GOT3 (cell line): ENCODE measurements at places on chromosomes 4 and X.

DNA sequence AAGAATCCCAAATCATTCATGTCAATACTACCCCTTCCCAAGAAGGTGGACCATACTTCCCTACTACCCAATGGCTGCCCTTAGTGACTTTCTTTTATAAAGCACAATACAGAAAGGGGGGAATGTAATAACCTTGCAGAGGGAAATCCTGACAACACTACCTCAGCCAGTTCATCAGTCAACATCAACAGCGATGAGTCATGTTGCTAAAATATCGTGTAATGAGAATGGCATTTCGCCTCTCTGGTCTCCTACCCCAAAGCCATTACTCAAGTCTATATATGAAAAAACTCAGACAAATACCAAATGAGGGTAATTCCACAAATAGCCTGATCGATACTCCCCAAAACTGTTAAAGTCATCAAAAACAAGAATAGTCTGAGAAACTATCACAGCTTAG lies 3.3 kb upstream of the MAGEA8 start:
- no peak for DNase-seq

DNA sequence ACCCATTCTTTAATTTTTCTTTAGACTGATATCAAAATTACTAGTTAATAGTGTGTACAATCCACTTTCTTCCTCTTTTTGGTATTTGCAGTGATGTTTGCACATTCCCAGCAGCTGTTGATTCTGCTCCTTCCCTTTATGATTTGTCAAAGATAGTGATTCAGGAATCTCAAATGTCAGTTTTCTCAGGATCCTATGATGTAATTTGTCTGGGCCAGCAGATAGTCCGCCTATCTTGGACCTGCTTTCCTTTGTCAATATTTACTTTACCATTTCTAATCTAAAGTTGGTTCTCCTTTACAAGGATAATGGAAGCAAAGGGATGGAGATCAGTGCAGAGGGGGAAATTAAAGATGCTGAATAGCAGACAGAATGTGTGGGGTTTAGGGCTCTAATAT lies 122.1 kb downstream of the REELD1 start:
- DNase-seq: no peak

DNA sequence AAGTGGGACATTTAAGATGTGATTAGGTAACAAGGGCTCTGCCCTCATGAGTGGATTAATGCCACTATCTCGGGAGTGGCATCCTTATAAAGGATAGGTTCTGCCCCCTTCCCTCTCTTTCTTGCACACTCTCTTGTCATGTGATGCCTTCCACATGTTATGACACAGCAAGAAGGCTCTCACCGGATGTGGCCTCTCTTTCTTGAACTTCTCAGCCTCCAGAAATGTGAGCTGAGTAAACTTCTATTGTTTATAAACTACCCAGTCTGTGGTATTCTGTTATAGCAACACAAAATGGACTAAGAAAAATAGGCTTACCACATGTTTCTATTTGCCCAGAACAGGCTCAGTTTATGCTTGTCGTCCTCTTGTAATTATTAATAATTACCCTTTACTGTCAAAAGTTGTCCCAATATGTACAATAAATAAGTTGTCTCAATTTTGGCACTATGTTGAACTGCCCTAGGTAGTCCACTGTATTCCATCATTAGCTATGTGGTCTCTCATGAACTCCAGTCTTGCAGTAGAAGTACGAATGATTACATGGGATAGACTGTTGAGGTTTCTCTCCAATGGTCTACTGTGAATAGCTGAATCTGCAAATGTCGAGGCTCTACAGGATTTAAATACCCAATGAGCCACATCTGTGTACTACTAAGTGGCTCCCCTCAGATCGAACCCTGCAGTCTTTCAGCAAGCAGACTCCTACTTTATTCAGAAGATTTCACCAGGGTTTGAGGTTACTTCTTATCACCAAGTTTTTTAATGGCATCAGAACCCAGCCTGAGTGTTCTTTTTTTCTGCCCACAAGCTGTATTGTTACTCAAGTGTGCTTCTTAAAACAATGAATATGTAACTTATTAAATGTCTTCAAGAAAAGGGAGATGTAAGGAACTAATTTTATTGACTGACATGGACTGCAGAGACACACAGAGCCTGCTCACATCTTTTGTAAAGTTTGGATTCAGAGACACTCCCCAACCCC lies 102.0 kb upstream of the LEF1 start:
- DNase-seq: no peak

DNA sequence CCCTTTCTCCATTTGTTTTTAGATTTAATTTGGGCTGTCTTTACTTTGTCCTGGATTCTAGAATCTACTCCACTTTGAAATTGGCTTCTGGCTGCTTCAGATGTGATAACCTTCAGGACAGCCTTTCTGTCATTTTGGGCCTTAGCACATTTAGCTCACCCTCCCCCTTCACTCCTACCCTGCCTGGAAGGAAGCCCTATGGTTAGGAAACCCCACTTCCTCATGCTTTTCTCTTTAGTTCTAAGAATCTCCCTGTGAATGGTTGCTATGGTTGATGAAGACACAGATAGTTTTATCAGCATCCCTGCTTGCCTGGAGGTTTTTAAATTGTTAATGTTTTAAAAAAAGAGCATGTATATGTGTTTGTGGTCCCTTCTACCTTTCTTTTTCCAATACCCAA lies 100.7 kb upstream of the PTPN13 start:
- no peak for DNase-seq

GRCh38 chr4:88078579-88078978 lies 71.1 kb downstream of the PKD2 start:
- no peak for DNase-seq

DNA sequence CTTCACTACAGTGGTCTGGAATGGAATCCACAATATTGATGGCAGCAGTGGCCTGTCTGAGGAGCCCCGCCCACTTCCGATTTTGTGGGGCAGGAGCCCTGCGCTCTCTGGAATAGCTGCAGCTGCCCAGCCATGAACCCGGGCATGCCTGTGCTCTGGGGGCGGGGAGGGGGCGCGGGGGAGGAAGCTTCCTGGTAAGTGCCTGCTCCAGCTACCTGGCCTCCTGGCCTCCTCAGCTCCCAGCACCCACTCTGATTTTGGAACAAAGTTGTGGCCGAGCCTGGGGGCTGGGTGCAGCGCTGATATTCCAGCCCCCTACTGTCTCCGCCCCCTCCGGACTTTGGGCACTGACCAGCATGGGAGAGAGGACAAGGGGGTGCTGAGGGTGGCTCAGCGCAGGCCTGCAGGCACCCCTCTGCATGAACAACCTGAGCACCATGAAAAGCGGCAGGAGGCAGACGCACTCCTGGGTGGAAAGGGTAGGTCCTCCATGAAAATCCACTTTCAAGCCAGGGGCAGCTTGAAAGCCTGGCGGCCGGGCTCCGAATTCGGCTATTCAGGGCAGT lies 972.7 kb upstream of the AGA start:
- no peak for DNase-seq

- no peak for DNase-seq
These were observed 13.5 kb downstream of the AMER1 start for GRCh38 chrX:64192040-64192439.

DNA sequence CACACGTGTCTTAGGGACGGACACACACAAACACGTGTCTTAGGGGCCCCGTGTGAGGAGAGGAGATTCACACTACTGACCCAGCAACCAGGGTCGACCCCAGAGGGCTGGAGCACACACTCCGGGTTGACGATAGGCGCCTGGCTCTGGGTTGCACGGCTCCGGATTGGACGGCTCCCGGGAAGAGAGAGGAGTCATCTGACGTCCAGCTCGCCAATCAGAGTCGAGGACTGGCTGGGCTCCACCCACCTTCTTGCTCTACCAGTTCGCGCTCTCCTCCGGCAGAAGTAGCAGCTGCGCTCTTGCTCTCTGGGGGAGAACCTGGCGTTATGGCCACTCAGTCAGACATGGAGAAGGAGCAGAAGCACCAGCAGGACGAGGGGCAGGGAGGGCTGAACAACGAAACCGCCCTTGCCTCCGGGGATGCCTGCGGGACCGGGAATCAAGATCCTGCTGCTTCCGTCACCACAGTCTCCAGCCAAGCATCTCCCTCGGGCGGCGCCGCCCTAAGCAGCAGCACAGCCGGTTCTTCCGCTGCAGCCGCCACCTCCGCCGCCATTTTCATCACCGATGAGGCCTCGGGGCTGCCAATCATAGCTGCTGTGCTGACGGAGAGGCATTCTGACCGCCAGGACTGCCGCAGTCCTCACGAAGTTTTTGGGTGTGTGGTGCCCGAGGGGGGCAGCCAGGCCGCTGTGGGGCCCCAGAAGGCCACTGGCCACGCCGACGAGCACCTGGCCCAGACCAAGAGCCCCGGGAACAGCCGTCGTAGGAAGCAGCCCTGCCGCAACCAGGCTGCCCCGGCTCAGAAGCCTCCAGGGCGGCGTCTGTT lies 74.3 kb downstream of the NUDT10 start:
- no peak for DNase-seq

- no peak for DNase-seq
These were observed 751 bp upstream of the RGS12 start for GRCh38 chr4:3291969-3292570.

DNA sequence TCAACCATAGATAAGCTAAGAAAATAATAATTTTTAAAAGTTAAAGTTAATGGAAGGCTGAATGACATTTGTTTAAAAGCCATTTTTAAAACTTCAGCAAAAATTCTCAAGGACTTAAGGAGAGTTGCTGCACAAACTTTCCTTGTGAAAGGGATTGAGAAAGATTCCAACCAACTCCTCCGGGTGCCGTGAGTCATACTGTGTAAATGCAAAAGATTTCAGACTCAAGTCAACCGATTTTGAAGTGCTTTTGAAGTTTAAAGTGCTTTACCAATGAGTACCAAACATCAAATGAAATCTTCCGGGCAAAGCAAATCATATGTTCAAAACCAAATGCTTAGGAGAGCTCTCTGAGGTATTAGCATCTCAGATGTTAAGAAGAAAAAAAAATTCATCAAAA lies 31.4 kb downstream of the VCX2 start:
- peak; percentile 34 for DNase-seq

- no peak for DNase-seq
These were observed 31.5 kb downstream of the KLHL8 start for GRCh38 chr4:87188932-87189331.

DNA sequence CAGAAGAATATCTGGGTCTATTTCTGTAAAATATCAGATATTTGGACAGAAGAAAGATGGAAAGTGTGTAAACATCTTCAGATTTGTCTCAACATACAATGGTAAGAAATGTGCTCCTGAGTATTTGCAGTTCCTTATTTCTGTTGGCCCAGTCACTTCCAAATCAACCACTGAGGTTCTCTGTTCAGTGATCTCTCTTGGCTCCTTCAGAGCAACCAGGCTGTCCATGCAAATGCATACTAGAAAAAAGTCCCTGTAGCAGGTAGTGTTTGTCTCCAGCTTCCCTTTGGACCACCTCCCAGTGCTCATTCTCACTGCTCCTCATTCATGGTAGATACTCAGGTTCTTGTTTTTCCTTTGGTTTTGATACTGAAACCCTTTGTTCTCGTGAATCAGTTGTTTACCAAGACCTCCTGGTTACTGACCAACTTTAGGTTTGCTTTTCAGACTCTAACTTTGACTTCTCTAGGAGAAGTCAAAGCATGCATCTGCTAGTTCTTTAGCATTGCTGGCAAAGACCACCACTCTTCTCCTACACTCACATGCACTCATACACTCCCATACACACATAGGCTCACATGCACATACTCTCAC lies 28.8 kb downstream of the ASIC5 start:
- DNase-seq: no peak

GRCh38 chr4:8305851-8306471 lies 36.4 kb downstream of the HTRA3 start:
- no peak for DNase-seq

DNA sequence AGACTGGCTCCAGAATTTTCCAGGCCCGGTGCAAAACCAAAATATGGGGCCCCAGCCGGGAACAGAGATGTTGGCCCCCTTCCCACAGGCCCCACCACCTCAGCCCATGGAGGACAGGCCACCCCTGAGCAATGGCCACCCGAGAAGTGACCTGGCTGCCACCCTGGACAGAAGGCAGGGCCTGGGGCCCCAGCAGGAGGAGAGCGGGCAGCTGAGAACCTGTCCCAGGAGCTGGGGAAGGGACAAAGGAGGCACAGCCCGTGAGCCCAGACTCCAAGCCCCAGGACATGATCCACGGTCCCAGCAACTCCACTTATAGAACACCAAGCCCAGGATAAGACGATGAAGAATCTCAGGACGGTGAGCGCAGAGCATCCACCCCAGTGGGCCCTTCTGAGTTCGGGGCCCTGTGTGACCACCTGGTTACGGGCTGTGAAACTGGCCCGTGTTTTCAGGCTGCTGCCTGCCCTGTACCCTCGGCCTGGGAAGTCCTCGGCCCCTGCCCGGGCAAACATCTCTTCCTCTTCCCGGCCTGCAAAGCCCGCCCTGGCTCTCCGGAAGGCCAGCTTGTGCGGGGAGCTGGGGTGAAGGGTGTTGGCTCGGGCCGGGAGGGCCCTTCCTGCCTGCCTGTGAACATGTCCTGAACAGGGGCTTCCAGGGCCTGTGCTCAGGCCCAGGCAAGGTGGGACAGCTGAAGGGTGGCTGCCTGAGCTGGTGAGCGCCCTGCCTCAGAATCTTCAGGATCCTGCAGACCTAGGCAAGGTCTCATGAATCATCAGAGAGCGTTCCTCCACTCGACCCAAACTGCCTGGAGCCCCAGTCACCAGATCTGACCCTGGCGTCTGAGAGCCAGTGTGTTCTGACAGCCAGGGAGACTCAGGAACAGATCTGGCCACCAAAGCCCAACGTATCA lies 47.0 kb upstream of the MAN2B2 start:
- no peak for DNase-seq

DNA sequence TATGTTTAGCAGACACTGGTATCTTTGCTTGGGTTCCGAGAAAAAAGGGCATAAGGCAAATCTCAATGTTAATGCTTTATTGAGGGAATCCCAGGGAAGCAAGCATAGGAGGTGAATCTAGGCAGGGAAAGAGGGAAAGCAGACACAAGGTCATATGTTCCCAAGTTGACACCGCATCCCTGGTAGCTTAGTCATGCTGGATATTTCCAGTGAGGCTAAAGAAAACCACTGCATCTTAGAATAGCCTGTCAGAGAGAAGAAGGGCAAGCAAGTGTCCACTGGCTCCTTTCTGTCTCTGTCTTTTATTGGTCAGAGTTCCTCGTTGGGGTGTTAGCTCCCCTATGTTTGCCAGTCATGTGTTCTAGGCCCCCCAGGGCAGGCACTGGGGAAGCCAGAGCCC lies 104.7 kb downstream of the NKX6-1 start:
- DNase-seq: no peak

GRCh38 chr4:129246145-129246544 lies 150.2 kb downstream of the C4orf33 start:
- no peak for DNase-seq

GRCh38 chrX:66632981-66633380 lies 5.9 kb downstream of the EDA2R start:
- DNase-seq: no peak

GRCh38 chr4:22440999-22441398 lies 74.9 kb downstream of the ADGRA3 start:
- no peak for DNase-seq

- no peak for DNase-seq
These were observed 28.6 kb upstream of the BBS12 start for GRCh38 chr4:122703868-122704267.
